CD8-positive, alpha-beta memory T cell (primary cell): ENCODE measurements at places on chromosomes 11 and 22. TPM values are rescaled to one million over a fixed set of nuclear protein-coding genes. Genes with fewer than 3 reads are reported as not detected.

GRCh38 chr22:25202290-25202921, 2.7 kb downstream of the CRYBB3 start:
- peak; percentile 57 for DNase-seq

POTEH gene
- not detected for total RNA-seq

NXPE2 gene
- total RNA-seq = not detected

DNA sequence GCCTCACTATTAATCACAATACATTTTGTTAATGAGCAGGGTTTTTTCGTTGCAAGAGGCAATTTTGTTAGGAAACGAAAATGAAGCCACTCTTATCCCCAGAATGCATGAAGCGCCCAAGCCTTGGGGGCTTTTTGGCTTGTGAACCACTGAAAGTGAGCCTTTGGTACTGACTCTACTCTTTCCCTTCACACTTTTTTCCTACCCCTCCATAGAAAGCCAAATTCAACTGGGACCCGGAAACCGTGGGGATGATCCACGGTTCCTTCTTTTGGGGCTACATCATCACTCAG, 4.8 kb downstream of the SLC17A6 start:
- DNase-seq = no peak

GRCh38 chr11:80443177-80443576, 1002.3 kb upstream of the TENM4 start:
- no peak for DNase-seq
